NCI-H345 (cell line): ENCODE measurements at places on chromosomes 13 and 19.

DNA sequence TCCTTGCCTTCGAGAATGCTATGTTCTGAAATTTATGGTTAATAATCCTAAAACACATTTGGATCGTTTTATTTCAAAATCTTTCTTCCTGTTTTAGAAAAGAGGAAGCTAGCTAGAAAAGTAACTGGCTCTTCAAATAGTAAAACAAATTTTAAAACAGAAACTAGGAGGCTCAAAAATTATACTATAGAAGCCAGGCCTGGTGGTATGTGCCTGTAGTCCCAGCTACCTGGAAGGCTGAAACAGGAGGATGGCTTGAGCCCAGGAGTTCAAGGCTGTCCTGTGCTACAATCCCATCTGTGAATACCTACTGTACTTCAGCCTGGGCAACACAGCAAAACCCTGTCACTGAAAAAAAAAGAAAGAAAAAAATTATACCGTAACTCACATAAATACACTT is 57.9 kb downstream of the ELF1 start:
- no peak for DNase-seq

DNA sequence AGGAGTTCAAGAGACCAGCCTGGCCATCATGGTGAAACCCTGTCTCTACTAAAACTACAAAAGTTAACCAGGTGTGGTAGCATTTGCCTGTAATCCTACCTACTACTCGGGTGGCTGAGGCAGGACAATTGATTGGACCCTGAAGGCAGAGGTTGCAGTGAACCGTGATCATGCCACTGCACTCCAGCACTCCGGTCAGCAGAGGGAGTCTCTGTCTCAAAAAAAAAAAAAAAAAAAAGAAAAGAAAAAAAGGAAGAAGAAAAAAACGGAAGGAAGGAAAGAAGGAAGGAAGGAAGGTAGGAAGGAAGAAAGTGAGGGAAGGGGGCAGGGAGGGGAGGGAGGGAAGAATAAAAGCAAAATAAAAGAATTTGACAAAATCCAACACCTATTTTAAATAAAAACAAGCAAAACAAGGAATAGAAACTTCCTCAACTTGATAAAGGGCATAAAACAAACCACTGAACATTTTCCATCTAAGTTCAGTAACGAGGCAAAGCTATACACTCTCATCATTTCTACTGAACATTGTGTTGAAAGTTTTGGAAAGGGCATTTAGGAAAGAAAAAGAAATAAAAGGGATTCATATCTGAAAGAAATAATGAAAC is 411.6 kb upstream of the SLITRK5 start:
- no peak for DNase-seq

DNA sequence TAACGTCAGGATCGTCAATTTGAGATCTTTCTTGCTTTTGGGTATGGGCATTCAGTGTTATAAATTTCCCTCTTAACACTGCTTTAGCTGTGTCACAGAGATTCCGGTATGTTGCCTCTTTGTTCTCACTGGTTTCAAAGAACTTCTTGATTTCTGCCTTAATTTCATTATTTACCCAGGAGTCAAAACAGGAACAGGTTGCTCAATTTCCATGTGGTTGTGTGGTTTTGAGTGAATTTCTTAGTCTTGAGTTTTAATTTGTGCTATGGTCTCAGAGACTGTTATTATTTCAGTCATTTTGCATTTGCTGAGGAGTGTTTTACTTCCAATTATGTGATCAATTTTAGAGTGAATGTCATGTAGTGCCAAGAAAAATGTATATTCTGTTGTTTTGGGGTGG is 153.1 kb downstream of the PCDH17 start:
- DNase-seq: no peak

GRCh38 chr19:39362682-39363657 is 20.7 kb downstream of the SAMD4B start:
- DNase-seq: no peak

- DNase-seq: no peak
Measured at GRCh38 chr13:48424212-48424611, 11.3 kb upstream of the LPAR6 start.

DNA sequence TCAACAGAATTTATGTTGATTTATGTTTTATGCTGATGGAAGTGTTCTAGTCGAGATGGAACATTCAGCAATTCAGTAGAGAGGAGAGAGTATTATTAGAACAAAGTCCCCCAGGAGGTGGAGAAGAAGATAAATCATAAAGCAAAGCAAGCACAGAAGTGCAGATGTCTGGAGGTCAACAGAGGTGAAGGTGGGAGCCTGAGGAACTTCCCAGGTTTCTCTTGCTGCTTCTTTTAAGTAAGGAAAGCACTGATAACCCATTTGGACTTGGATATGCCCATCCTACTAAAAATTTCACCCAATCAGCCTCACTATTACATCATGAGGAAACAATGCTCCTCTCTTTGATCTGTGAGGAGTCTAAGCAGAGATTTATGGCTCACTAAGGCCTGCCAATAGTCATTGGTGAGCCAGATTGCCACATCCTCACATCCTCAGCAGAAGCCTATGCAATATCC is 98.8 kb downstream of the EPSTI1 start:
- DNase-seq: no peak

DNA sequence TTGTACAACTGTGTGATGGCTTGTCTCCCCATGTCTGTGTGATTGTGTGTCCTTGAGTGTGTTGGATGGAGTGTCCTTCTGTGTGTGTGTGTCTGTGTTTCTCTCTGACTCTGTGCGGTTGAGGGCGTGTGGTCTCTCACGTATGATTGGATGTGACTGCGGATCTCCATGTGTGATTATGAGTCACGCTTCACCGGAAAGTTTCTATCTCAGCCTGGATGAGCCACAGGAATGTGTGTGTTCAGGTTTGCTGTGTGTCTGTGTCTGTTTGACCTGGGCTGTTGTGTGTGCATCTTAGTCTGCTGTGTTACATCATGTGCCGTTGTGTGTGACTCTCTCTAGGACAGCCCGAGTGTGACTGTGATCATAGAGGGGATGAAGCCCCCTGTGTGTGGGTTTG is 15.5 kb upstream of the ZNF835 start:
- DNase-seq: no peak

DNA sequence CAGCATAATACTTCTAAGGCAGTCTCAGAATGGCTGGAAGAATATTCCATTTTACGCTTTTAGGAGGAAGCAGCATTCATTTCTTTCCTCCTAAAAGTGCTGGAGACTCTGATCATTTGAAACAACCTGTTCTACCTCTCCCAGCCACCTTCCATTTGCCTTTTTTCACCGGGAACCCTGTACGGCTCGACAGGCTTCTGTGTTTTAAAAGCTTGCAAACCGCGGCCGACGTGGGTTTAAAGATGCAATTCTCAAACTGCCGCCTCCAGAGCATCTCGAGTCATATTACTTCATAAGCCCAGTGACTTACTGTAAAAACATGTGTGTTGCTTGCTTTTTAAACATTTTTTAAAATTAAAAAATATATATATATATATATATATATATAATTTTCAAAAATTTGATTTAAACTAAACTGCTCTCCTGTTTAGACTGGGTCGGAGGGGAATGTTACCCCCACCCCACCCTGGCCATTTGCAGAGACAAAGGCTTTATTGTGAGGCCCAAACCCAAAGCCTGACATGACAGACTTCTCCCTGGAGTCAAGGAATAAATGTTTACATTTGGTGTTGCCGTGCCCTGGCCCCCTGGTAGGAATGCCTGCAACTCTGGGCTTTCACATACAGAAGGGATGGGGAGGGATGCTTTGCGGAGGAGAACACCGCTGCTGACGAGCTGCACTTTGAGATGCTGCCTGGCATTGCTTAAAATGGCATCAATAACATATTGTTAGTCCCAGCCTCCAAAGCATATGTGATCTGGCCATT is 30.4 kb downstream of the ZNF536 start:
- no peak for DNase-seq

DNA sequence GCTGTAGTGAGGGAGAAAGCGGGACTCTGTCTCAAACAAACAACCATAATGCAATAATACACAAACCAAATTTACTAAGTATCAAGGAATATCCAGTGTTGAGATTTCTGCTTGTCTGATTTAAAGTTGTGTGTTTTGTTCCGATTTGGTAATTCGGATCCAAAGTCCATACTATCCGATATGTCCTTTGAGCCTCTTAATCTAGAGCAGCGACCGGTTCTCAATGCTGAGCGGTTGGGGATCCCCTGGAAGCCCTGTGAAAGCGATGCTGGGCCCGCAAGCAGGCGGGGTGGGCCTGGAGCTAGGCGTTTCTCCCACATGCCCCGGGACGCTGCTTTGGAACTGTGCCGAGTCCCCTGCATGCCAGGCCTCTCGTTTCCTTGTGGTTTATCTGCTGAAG is 20.2 kb downstream of the C19orf44 start:
- no peak for DNase-seq

GRCh38 chr13:72141855-72142519 is 275.0 kb upstream of the DACH1 start:
- no peak for DNase-seq

DNA sequence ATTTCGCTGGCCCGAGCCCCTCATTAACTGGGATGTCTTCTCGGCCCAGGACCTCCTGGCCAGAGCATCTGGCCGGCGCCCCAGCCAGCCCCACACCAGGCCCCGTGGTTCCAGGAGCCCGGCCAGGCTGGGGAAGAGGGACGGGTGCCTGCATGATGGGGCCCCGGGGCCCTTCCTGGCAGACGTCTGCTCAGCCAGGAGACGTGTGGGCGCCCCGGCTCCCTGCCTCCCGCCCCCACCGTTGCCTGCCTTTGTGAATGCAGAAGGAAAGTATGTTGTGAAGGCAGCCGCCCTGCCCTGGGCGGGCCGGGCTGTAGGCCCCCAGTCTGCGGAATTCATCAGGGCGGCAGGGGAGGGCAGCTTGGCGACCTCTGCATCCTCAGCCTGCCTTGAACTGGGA is 4.4 kb upstream of the COMP start:
- no peak for DNase-seq
